ENCODE measurements at places on chromosomes 2 and 18. TPM values are rescaled to one million over a fixed set of nuclear protein-coding genes. Genes with fewer than 3 reads are reported as not detected.

CAPN14 gene
- polyA plus RNA-seq = 0.17 TPM

NLRC4 gene
- 0.13 TPM for polyA plus RNA-seq

VAMP8 gene
- polyA plus RNA-seq = 373 TPM

STAT4 gene
- polyA plus RNA-seq = 73.7 TPM

COBLL1 gene
- 0.16 TPM for polyA plus RNA-seq

All from naive thymus-derived CD8-positive, alpha-beta T cell (primary cell).